ENCODE measurements at places on chromosomes 12 and 14. TPM values are rescaled to one million over a fixed set of nuclear protein-coding genes. Genes with fewer than 3 reads are reported as not detected.

GRCh38 chr12:45076417-45077026, 25.6 kb upstream of the DBX2 start:
- H3K4me3 ChIP-seq = no peak overlapping the region
- H3K27ac ChIP-seq = no peak overlapping the region
- no peak for DNase-seq
- no peaks in the 10 kb centered on the region for H3K36me3 ChIP-seq

The SRSF5 gene
- 385 TPM for total RNA-seq

- H3K27me3 ChIP-seq = no peaks in the 10 kb centered on the region
- no peak for DNase-seq
- H3K4me1 ChIP-seq = no peaks in the 10 kb centered on the region
- no peak overlapping the region for H3K4me3 ChIP-seq
Measured at GRCh38 chr12:25977047-25977446, 18.6 kb downstream of the RASSF8 start.

DNA sequence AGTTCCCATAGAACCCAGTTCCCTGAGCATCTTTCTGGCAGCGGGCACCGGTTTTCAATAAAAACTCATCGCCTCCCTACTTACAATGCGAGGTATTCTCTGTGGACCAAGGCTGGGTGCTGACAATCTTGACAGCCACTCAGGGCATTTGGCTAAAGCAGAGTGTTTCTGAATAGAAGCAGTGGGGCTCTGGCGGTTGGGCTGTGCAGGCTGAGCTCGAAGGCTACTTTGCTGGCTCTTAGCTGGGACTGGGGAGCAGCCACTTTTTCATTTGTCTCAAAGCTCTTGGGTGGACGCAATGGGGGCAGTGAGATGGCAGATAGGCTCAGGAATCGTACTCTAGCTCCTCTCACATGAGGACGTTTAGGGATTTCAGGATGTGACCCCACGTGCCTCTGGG, 151.8 kb downstream of the UNC79 start:
- DNase-seq = no peak
- H3K4me3 ChIP-seq = no peak overlapping the region
- H3K27ac ChIP-seq = no peak overlapping the region
- H3K36me3 ChIP-seq = no peaks in the 10 kb centered on the region
- H3K27me3 ChIP-seq = peaks cover 65% of the 10 kb centered on the region

- no peak overlapping the region for H3K4me3 ChIP-seq
- H3K4me1 ChIP-seq = no peaks in the 10 kb centered on the region
- DNase-seq = no peak
Measured at GRCh38 chr12:1935700-1936378, 17.4 kb upstream of the CACNA2D4 start.

GRCh38 chr14:85566603-85567002, 36.7 kb downstream of the FLRT2 start:
- H3K4me3 ChIP-seq = no peak overlapping the region
- no peaks in the 10 kb centered on the region for H3K27me3 ChIP-seq
- H3K27ac ChIP-seq = no peak overlapping the region
- no peaks in the 10 kb centered on the region for H3K36me3 ChIP-seq
- DNase-seq = no peak
- H3K4me1 ChIP-seq = no peaks in the 10 kb centered on the region

DNA sequence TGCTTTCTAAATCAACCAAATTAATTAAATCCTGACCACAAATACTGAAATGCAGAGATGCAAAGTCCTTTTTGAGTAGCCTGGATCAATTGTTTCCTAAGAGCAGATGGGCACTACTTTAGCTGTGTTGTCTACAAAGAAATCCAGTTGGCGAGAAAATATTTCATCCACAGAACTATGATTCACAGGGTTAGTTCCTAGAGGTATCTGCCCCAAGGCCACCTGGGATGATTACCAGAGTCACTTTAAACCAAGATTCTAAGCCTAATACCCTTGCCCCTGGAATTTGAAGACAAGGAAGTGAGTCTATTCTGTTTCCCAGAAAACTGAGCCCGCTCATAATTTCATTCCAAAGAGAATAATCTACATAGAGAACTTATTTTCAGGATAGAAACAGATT, 198.4 kb downstream of the PPM1H start:
- H3K4me1 ChIP-seq = peaks cover 75% of the 10 kb centered on the region
- H3K4me3 ChIP-seq = no peak overlapping the region
- DNase-seq = peak; percentile 90
- H3K27ac ChIP-seq = peak overlapping the region; percentile 96

DNA sequence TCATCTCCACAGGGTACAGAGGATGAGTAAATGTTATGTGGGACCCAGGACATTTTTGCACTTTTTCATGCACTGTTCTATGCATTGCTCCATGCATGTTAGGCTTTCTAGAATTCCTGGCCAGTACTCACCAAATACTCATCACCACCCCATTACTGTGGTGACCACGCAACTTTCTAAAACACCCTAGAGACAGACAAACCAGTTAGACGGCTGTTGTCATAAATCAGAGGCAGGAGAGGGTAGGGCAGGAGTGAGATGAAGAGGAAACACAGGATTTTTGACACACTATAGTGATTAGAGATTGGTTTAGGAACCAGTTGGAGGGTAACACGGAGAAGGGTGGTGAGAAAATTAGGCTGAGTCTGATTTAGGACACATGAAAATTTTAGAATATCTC, 59.3 kb downstream of the IFNG start:
- H3K27me3 ChIP-seq = no peaks in the 10 kb centered on the region
- no peak overlapping the region for H3K4me3 ChIP-seq
- H3K36me3 ChIP-seq = no peaks in the 10 kb centered on the region
- DNase-seq = peak; percentile 78
- peaks cover 13% of the 10 kb centered on the region for H3K4me1 ChIP-seq

- no peak overlapping the region for H3K27ac ChIP-seq
- H3K36me3 ChIP-seq = no peaks in the 10 kb centered on the region
- no peaks in the 10 kb centered on the region for H3K27me3 ChIP-seq
Measured at GRCh38 chr12:27105746-27106536, 23.6 kb upstream of the C12orf71 start.

- peaks cover 19% of the 10 kb centered on the region for H3K4me1 ChIP-seq
- DNase-seq = peak; percentile 44
- H3K27ac ChIP-seq = no peak overlapping the region
Measured at GRCh38 chr12:50924439-50925341, 27.7 kb upstream of the HIGD1C start.

DNA sequence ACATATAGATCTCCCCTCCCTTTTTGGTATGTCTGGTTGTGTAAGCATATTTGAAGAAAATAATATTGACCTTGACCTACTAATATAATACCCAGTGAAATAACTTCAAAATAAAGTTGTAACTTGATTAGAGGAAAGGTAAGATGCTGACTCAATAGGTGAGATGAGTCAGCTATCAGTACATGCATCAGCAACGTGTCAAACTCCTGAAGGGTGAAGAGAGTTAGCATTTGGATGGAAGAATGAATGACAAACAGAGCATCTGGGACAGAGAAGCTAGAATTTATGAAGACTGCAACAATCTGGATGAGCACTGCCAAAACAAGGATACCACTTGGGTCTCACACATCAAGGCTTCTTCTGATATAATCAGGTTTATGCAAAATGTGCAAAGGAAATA, 74.9 kb downstream of the PPP2R5E start:
- peaks cover 56% of the 10 kb centered on the region for H3K4me1 ChIP-seq
- no peaks in the 10 kb centered on the region for H3K27me3 ChIP-seq
- no peaks in the 10 kb centered on the region for H3K36me3 ChIP-seq
- DNase-seq = peak; percentile 74

The C14orf180 gene
- not detected for total RNA-seq

GRCh38 chr14:105497671-105498429, 6.8 kb downstream of the TEDC1 start:
- H3K27me3 ChIP-seq = no peaks in the 10 kb centered on the region
- no peak overlapping the region for H3K27ac ChIP-seq
- no peak overlapping the region for H3K4me3 ChIP-seq
- DNase-seq = peak; percentile 22

DNA sequence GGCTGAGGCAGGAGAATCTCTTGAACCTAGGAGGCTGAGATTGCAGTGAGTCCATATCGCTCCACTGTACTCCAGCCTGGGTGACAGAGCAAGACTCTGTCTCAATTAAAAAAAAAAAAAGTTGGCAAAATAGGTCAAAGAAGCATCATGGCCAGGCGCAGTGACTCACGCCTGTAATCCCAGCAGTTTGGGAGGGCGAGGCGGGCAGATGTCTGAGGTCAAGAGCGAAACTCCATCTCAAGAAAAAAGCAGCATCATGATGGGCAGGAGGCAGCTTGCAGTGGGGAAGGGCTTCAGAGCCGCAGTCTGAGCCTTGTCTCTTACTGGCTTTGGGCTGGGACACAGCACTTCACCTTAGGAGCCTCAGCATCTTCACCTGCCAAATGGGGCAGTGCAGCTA, 21.4 kb downstream of the TEAD4 start:
- H3K27me3 ChIP-seq = no peaks in the 10 kb centered on the region
- no peaks in the 10 kb centered on the region for H3K36me3 ChIP-seq
- DNase-seq = no peak
- no peak overlapping the region for H3K27ac ChIP-seq
- H3K4me1 ChIP-seq = no peaks in the 10 kb centered on the region

- no peak overlapping the region for H3K27ac ChIP-seq
- H3K4me3 ChIP-seq = no peak overlapping the region
- no peak for DNase-seq
Measured at GRCh38 chr14:42929806-42930480, 1323.3 kb downstream of the LRFN5 start.

- no peaks in the 10 kb centered on the region for H3K4me1 ChIP-seq
- H3K27ac ChIP-seq = no peak overlapping the region
- DNase-seq = no peak
- H3K27me3 ChIP-seq = peaks cover 3% of the 10 kb centered on the region
- H3K36me3 ChIP-seq = no peaks in the 10 kb centered on the region
- H3K4me3 ChIP-seq = no peak overlapping the region
Measured at GRCh38 chr14:52244997-52245396, 22.5 kb upstream of the PTGDR start.

The TMEM63C gene
- total RNA-seq = 2.2 TPM

The HOXC12 gene
- 0.28 TPM for total RNA-seq

The GARIN6 gene
- not detected for total RNA-seq

The DPPA3 gene
- total RNA-seq = not detected

DNA sequence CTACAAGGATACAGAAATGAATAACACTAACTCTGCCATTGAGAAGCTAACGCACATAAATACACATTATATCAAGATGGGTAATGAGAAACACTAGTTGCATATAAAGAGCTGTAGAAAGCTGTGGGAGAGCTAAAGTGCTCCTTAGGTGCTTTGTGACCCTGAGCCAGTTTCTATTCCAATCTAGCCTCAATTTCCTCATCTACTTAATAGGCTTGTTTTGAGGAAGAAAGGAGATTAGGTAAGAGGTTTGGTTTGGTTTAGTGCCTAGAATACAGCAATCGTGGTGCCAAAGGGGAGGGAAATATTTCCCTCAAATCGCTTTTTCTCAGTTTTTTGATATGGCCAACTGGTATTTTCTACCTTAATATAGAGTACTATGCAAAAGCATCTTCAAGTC, 994 bp downstream of the SRP54 start:
- DNase-seq = no peak
- 0 out of 2 replicates have a peak overlapping the region, but pooled peaks have one; percentile 95 for H3K27ac ChIP-seq
- H3K36me3 ChIP-seq = no peaks in the 10 kb centered on the region

DNA sequence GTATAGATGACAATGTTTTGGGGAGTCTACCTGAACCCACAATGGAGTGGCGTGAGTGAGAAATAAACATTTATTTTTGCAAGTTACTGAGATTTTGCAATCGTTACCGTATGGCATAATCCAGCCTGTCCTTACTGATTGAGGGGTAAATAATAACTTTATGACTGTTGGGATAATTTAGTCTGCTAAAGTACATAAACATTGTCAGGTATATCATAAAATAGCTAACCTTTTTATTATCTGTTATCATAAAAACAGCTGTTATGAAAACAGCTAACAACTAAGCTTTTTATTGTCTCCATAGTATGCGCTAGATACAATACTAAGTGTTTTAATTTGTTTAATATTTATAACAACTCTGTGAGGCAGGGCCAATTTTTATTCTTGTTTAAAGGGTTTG, 10.3 kb downstream of the ACSS3 start:
- H3K36me3 ChIP-seq = no peaks in the 10 kb centered on the region
- no peaks in the 10 kb centered on the region for H3K27me3 ChIP-seq
- H3K4me1 ChIP-seq = 0 out of 2 replicates have a peak, but pooled peaks cover 5% of the 10 kb centered on the region
- H3K4me3 ChIP-seq = no peak overlapping the region
- no peak overlapping the region for H3K27ac ChIP-seq

The EGLN3 gene
- 23.6 TPM for total RNA-seq

DNA sequence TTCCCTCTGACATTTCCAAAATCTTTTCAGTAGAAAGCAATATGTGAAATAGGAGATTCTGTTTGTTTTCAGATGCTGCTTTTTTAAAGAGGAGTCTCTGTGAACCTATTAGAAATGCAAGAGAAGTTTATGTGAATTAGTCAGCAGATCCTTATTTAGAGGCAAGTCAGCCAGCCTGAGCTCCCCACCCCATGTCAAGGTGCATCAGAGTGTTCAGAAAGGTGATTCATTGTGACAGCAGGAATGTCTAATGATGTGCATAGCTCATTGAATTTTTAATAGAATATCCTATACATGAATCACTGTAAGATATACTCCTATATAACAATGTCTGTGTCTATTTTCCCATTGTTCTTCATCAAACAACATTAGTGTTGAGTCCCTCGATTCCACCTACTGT, 1222.4 kb upstream of the USP15 start:
- H3K4me1 ChIP-seq = no peaks in the 10 kb centered on the region
- no peaks in the 10 kb centered on the region for H3K27me3 ChIP-seq
- peak; percentile 2 for DNase-seq

The KRT6C gene
- not detected for total RNA-seq

DNA sequence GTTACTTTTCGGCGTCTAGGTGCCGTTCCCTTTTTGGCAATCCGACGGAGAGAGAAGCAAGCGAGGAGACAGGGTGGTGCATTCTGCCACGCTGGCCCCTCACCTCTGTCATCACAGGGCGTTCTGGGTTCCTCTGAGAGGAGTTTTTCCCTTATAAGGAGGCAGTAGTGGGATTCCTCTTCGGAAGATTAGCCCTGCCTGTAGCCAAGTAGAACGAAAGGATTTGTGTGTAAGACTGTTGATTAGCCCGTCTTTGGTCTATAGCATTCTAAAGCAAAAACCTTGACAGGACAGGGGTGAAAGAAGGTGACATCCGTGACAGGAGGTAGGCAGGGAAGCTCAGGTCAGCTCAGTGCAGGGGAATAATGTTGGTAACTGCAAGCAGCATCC, 9.1 kb upstream of the NEMF start:
- H3K36me3 ChIP-seq = no peaks in the 10 kb centered on the region
- DNase-seq = peak; percentile 61
- H3K27ac ChIP-seq = peak overlapping the region; percentile 92
- H3K27me3 ChIP-seq = no peaks in the 10 kb centered on the region
- peak overlapping the region; percentile 100 for H3K4me3 ChIP-seq
- H3K4me1 ChIP-seq = peaks cover 33% of the 10 kb centered on the region

- no peak overlapping the region for H3K27ac ChIP-seq
- H3K27me3 ChIP-seq = peaks cover 100% of the 10 kb centered on the region
- DNase-seq = no peak
- no peak overlapping the region for H3K4me3 ChIP-seq
- H3K36me3 ChIP-seq = no peaks in the 10 kb centered on the region
Measured at GRCh38 chr12:34390846-34391700, 368.8 kb downstream of the ALG10 start.
